ENCODE measurements at places on chromosomes 4 and X.

- peak; percentile 13 for DNase-seq
Observed at GRCh38 chr4:76488888-76489685, 54.1 kb downstream of the SHROOM3 start.

DNA sequence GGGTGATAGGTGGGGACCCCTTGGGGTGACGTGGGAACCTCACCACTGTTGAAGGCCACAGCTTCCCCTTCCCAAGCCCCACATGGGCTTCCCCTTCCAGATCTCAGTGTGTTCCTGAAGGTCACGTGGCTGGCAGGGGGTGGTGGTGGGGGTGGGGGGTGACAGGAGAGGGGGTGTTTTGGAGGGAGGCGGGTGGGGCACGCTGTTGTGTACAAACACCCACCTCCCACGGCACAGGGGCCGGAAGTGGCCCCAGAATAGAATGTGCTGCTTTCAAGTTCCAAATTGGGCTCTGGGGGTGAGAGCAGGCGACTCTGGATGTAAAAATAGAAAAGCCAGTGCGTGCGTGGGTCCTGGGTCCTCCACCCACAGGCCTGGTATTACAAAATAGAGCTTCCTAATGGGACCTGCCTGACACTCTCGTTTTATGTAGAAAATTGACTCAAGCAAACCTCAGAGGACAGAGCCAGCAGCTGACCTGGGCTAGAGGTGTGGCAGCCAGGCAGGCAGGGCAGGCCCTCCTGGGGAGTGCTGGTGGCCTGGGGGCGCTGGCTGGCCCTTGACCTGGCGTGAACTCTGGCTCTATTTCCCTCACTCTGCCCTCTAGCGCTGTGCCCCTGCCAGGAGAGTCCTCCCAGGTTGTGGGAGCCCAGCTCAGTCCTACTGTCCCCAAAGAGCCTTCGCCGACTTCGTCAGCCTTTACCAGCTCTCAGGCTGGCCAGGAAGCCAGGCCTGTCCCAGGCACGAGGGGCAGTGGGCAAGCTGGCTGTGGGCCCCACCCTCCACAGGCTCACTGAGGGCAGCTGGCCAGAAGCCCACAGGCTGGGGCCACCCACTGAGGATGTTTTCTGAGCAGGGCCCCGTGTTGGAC, 5.4 kb upstream of the SH3BP2 start:
- DNase-seq: no peak

DNA sequence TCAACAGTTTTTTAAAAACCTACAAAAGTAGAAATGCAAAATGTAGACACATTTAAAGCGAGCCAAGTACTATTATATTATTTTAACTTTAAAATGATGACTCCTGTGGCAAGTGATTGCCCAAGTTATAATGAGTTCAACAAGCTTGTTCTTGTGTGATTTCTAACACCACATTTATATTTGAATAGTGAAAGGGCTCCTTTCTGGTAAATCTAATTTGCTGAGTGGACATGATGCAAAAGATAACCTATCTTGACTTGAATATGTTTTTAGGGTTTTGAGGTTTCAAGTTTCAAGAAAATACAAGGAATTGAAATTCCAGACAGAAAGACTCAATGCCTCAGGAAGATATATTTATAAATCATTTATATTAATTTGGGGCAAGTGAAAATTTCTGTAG, 1.1 kb upstream of the EPGN start:
- DNase-seq: no peak

DNA sequence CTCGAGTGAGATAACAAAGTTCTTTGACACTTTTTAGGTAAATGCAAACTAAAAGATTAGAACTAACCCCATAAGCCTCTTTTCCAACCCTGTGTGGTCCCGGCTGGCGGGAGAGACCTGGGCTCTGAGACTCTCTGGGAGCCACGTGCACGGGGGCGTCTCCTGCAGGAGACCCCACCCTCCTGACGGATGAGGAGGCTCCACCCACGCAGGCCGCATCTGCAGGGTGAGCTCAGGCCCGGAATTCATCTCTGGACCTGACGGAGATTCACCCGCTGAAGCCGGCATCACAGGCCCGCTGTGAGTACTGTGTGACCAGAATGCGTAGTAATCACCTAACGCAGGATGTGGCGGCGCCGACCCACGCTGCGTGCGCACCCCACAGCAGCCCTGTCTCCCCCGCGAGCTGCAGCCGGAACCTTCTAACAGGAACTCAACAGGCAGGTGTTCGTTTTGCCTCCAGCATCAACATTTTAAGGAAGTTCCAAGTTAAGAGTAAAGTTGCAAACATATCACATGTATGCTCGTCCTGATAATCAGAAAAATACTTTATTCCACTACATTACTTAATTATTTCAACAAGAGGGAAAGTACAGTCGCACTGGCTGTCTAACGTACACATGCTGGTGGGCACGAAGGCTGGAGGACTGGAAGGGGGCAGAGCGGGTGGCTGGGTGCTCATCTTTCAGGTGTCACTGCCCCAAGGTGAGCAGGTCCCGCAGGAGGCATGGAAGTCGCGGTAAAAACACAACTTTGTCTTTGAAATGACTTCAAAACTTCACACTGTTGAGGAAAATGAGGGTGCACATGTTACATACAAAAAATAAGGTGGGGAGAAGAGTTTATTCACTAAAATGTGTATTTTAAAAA, 44.5 kb downstream of the FGFRL1 start:
- DNase-seq: peak; percentile 53

DNA sequence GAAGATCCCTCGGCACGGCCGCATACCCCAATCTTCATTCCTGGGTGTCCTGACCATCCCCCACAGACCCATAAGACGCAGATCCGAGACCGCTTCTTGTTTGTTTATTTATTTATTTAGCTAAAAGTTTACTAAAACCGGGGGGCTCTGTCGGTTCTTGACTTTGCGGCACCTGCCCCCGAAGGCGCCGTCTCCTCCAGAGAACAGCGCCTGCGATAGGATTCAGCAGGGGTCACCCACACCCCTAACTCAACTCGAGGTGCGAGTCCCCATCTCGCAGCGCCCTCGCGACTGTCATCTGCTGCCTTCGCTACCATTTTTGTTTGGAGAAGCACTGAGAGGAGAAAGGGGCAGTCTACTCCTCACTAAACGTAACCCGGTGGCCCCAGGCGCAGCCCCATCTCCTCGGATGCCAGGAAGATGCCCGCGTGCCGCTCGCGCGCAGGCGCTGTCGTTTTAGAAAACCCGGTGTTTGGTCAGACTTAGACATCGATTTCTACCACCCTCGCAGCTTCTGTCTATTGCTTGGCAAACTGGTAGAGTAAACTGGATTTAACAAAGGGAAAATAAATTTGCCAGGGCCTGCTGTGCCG, 18.9 kb upstream of the GPR101 start:
- no peak for DNase-seq
